Hematopoietic multipotent progenitor cell (in vitro differentiated cells): ENCODE measurements at places on chromosomes 4 and X. TPM values are rescaled to one million over a fixed set of nuclear protein-coding genes. Genes with fewer than 3 reads are reported as not detected.

The POF1B gene
- total RNA-seq, result not detected

The ZFP42 gene
- total RNA-seq, result not detected

The COPS4 gene
- total RNA-seq, result 53.1 TPM

The CXXC4 gene
- not detected for total RNA-seq

The NAP1L5 gene
- 3.5 TPM for total RNA-seq
